ENCODE measurements at places on chromosomes 16 and 17.

DNA sequence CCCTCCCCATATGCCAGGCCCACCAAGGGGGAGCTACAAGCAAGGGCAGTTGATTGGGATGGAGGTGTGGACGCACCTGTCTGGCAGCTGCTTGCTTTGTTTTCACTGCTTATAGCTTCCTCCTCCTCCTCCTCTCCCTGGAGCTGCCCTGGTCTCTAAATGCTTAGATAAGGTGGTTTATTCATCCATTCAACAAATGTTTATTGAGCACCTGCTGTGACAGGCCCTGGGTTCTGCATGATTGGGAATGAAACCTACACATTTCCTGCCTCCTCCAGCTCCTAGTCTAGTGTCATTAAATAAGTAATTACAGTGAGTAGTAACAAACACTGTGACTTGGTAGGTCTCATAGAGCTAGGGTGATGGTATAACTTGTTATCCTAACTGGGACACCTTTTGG lies 17.4 kb upstream of the MAP3K14 start:
- no peak for DNase-seq

DNA sequence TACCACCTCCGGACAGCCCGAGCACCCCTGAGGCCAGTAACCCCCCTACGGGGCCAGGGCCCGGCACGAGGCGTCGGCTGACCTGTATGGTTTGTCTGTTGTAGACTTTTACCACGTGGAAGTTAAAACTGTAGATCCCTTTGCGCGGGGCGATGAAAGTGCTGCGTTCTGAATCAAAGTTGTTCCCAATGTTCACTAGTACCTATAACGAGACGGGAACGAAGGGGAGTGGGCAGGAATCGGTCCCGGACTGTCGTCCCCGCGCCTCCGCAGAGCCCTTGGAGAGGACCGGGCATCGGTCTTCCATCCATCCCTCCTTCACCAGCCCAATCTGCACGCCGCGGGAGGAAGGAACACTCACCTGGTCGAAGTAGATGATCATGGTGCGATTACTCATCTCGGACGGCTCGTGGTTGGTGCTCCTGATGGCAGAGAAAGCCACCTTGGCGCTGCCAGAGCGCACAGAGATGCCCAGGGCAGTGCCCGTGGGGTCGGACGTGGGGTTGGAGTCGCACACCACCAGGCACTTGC lies 732 bp downstream of the CBLN1 start:
- no peak for DNase-seq

- DNase-seq = no peak
Observed at GRCh38 chr16:63578791-63579190, 1542.6 kb upstream of the CDH8 start.

GRCh38 chr17:6556121-6557039 lies at the start of gene PITPNM3:
Gene PITPNM3 (minus strand): TSS chr17:6556555. CDS start chr17:6556406, 149 bp downstream.
- DNase-seq = no peak

DNA sequence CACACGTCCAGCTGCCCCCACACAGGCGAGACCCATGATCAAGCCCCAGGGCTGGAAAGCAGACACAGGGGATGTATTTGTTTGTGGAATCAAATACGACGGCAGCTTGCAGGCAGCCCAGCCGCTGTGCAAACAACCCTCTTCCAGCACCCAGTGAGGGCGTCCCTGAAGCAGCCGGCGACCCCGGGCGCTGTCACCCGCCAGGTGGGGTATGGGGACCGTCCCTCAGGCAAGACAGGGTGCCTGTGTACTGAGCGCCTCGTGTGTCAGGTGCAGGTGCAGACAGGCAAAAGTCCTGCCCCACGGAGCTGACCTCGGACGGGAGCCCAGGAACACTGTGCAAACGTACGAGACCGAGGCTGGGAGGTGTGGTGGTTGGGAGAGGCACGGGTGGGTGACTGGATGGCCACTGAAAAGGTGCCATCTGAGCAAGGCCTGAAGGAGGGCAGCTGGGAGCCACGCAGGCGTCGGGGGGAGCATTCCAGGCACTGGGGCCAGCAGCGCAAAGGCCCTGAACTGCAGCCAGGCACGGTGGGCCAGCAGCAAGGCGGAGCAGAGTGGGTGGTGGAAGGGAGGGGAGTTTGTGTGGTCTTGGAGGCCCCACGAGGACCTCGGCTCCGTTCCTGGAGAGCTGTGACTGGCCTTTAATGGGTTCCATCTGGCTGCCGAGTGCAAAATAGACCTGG lies 48.5 kb downstream of the CBFA2T3 start:
- no peak for DNase-seq

GRCh38 chr16:77211880-77212740 lies 12.9 kb downstream of the SYCE1L start:
- peak; percentile 58 for DNase-seq

DNA sequence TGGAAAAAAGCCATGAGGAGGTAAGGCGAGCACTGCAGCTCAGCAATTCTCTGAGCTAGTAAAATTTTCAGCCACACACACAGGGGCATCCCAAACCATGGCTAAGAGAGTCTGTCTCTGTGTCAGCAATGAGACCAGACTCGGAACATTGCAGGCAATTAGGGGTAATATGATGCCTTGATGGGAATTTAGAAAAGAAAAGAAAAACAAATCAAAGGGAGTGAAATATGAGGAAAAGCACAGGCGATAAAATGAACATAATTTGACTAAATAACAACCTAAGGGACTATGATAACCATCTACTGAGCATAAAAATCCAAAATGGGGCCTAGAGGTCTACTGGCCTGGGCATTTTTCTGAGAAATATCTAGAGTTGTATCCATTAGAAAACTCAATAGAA lies 546.0 kb upstream of the PSMD7 start:
- no peak for DNase-seq

- no peak for DNase-seq
Observed at GRCh38 chr17:72518159-72518732, 397.4 kb downstream of the SOX9 start.

GRCh38 chr17:28967221-28968135 lies 16.2 kb upstream of the PHF12 start:
- DNase-seq = no peak

- no peak for DNase-seq
Observed at GRCh38 chr16:8739989-8740704, 57.3 kb downstream of the TMEM186 start.

- DNase-seq = no peak
Observed at GRCh38 chr17:16483021-16483645, 8.9 kb downstream of the LRRC75A start.

- no peak for DNase-seq
Observed at GRCh38 chr17:71760062-71760720, 360.6 kb upstream of the SOX9 start.

GRCh38 chr17:3906881-3907280 lies 9.4 kb downstream of the P2RX1 start:
- DNase-seq = no peak

- DNase-seq = no peak
Observed at GRCh38 chr17:50832267-50832863, 3.0 kb upstream of the WFIKKN2 start.

GRCh38 chr16:30562021-30562420 lies 3.8 kb upstream of the ZNF764 start:
- no peak for DNase-seq

DNA sequence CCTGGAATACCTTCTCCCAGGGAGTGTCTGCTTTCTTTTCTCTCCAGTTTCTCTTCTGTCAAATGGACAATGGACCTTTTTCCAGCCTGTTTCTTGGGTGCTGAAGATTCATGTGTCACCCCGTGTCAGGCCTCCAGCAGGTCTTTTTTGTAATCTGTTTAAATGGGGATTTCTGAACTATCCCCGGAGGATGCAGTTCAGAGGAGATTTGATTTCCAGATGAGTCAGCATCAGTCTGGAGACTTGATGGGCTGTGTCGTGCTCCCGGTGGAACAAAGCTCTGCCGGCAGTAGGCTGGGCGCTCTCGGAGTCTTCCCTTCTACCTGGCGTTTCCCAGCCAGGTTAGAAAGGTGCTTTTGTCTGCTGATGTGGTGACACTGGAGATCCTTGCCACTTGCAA lies 440.6 kb downstream of the HS3ST3B1 start:
- DNase-seq = no peak

GRCh38 chr17:21217346-21217745 lies 3.4 kb upstream of the TMEM11 start:
- no peak for DNase-seq
